Thyroid gland (tissue), 4 donors: ENCODE measurements at places on chromosomes 12 and 14. TPM values are rescaled to one million over a fixed set of nuclear protein-coding genes. Genes with fewer than 3 reads are reported as not detected.

DNA sequence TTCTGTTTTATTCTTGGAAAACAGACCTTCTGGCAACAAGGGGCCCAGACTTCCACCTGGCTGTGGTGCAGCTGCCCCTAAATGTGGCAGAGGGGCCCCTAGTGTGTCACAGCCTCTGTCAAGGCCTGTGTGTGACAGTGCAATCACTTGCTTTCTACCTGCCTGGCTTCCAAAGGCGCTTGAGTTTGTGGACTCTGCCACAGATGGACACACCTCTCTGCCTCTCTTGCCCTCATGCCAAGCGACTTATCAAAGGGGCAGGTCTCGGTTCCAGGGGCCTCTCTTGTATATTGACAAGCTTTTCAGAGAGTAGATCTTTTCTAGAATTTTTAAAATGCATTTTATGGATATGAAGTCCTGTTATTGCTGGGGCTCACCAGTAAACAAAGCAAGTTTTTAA, 217.2 kb downstream of the SLC15A4 start:
- no peak for DNase-seq

GRCh38 chr14:31785574-31785973, 224.4 kb downstream of the NUBPL start:
- no peak for DNase-seq

- no peak for DNase-seq
Measured at GRCh38 chr12:104994336-104994735, 8.2 kb downstream of the NOPCHAP1 start.

GRCh38 chr12:54596526-54596946, 8.1 kb upstream of the PPP1R1A start:
- peak; percentile 76 for DNase-seq

DNA sequence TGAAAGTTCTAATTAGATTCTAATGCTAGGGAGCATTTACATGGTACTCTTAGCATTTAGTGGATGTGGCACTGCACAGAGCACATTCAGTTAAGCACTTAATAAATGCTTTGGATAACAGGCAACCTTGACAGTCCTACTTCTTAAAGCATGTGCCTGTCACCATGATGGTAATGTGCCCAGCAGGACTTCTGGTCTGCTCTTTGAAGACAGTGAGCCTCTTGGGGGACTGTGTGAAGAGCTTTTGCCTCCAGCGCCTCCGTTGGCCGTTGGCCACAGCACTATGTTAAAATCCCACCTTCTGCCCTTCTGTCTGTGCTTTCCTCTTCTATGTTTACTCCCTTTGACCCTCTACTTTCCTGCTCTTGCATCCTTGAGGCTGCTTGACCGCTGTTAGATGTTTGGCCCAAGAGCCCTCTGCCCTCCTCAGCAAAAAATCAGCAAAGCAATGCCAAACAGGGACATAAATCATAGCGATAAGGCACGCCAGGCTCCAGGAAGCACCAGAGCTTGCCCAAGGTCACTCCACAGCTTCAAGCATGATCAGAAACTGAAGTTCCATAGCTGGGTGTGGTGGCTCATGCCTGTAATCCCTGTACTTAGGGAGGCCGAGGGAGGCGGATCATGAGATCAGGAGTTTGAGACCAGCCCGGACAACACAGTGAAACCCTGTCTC, 8.3 kb downstream of the CDKL1 start:
- no peak for DNase-seq

Gene CLEC6A
- total RNA-seq: not detected

Gene RAD9B
- total RNA-seq: not detected
